ENCODE measurements at places on chromosomes 3 and 15.
A peak's percentile ranks its signal among the peaks of the same experiment; 100 is the strongest.

DNA sequence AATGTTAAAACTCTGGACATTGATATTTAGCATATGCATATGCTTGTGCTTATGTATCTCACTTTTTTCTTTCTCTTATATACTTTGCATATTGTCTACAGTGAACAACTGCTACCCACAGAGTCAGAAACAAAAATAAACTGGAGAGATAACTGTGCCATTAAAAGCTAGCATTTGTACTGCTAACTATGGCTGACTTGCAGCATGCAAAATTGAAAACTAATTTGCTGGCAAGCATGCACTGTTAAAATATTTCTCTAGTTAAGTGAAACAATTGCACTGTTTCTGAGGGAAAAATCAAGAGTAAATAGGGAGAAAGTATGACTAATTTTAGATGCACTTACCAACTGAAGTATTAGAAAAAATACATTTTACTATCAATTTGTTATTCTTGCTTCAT, 177.8 kb downstream of the CBLB start:
- no peak for DNase-seq

- DNase-seq: no peak
Measured at GRCh38 chr15:50247819-50248655, 17.5 kb downstream of the HDC start.

- no peak for DNase-seq
Measured at GRCh38 chr15:38147246-38147645, 105.4 kb upstream of the SPRED1 start.

DNA sequence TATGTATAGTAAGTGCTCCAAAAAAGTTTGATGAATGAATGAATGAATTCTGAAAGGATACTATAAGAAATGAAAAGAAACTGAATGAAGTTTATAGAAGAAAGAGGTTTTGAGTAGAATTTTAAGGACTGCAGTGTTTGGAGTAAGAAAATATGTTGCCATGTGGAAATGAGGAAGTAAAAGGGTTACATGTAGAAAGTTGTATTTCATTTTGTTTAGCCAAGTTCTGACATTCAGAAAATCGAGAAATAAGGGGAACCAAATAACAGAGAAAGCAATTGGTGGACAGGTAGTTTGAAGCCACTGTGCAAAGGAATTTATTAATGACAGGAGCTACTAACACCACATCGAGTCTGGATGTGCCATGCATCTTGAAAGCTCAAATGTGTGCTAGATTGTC, 200.7 kb downstream of the SATB1 start:
- no peak for DNase-seq

DNA sequence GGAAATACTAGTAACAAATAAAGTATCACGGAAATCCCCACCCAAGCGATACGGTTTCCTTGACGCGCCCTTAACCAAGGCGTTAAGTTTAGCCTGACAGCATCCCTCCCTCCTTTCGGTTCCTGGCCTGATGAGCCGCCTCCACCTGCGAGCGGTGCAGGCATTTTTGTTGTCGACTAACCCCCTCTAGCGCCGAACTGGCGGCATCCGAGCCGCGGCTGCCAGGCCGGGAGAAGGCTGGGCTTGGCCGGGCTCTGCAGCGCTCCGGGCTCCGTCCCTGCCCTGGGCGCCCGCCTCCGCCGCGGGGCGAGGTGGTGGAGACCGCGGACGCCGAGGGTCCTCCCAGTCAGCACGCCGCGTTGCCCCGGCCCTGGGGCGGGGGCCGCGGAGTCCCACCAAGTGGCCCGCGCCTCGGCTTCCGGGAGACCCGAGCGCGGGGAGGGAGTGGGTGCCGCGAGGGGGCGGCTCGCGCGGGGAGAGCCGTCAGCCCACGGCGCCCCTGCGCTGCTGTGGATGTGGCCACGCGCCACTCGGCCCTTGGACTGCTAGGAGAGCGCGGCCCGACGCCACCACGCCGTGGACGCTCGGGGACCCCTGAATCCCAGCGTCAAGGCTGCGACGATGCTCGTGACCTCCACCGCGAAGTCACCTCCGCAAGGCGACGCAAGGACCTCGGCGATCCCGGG, 1.1 kb upstream of the EPHA6 start:
- no peak for DNase-seq

GRCh38 chr3:127560051-127560787, 30.3 kb downstream of the TPRA1 start:
- no peak for DNase-seq

DNA sequence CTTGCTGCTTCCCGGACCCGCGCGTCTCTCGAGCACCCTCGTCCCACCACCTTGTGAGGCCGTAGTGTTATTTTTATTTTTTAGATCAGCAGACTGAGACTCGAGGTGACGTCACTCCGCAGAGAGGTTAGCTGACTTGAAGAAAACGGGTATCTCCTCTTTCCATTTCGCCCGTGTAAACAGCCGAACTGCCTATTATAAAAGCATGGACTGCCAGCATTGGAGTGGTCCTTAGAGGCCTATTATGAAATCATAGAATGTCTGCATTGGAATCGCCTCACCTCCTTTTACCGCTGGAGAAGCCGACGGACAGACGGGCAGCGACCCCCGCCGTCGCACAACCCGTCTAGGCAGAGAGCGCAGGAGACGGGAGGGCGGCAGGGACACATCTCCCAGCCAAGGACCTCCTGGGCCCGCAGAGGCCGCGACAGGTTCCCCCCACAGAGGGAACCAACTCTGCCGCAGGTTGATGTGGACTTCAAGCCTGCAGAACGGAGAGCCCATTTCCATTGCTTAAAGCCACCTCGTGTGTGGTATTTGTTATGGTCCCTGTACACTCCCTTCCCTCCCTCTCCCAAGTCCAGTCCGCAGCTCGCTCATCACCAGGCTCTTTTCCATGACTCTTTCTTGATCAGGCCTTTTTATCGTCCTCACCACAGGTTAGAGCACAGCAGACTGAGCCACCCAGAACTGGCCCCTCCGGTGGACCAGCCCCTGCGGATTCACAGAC, 540 bp upstream of the PPP1R2 start:
- no peak for DNase-seq

- DNase-seq: peak; percentile 31
Measured at GRCh38 chr3:50189274-50189673, 2.1 kb upstream of the GNAT1 start.

- no peak for DNase-seq
Measured at GRCh38 chr15:99717161-99718009, 15.9 kb downstream of the LYSMD4 start.

DNA sequence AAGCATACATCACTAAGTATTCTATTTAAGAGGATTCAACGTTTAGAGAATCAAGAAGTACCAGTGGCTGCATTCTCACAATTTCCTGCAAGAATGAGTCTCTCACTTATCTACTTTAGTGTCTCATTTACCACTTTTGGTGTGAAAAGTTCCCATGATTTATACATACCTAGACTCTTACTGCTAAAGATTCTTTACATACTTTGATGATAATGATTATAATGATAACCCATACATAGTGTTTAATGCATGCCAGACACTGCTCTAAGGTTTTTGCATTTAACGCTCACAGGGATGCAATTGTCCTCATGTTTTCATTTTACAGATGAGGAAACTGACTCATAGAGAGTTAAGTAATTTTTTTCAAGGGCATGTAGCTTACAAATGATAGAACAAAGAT, 133.6 kb downstream of the TMEM108 start:
- no peak for DNase-seq

- DNase-seq: no peak
Measured at GRCh38 chr3:12175844-12176453, 17.2 kb upstream of the TIMP4 start.

DNA sequence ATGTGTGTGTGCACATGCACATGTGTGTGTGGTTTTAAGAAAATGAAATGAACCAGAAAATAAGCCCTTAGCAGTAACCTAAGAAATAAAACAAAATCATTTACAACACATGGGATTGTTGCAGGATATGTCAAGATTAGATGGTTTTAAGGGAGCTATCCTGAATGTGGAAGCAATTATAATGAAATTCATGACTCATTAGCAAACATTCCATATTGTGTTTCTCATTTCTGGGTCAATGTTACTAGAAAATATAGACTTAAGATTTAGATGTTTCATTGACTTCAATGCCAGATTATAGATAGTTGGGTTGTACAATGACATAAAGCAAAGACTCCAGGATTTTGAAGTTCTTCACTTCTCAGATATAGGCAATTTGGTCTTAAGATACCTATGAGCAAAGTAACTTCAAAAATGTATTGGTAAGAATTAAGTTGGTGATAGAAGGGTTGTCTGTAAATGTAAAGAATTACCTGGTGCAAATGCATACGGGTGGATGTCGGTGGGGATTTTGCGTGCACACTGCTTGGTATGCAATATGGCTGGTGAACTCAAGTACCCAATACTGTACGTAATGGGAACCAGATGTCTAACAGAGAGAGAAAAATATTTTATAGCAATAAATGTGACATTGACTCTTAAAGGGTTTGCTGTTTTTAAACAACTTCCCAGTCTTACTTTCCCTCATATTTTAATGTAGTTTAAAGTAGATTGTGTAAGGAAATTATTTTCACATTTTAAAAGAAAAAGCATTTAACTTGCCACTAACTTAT, 53.9 kb upstream of the NR2F2 start:
- no peak for DNase-seq

GRCh38 chr3:194485881-194486539, 792 bp downstream of the ATP13A3 start:
- DNase-seq: no peak
